ENCODE measurements at places on chromosomes 4 and X.

- no peak for DNase-seq
These were observed 520.4 kb downstream of the NLGN4X start for GRCh38 chrX:5708251-5708650.

DNA sequence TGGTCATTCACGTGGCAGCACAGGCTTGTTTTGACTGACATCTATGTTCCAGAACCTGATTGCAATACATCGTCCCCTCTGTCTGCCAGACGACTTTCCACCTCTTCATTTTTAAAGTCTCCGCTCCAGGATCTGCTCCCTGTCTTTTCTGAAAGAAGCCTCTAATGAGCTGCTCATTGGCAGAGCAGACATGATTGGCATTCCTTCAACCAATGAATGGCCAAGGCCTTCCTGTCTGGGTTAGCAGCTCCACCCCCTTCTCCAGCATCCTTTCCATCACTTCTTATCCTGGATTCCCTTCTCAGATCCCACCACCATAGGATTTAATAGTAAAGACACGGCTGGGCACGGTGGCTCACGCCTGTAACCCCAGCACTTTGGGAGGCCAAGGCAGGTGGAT lies 202.7 kb upstream of the KLF3 start:
- DNase-seq: peak; percentile 9

DNA sequence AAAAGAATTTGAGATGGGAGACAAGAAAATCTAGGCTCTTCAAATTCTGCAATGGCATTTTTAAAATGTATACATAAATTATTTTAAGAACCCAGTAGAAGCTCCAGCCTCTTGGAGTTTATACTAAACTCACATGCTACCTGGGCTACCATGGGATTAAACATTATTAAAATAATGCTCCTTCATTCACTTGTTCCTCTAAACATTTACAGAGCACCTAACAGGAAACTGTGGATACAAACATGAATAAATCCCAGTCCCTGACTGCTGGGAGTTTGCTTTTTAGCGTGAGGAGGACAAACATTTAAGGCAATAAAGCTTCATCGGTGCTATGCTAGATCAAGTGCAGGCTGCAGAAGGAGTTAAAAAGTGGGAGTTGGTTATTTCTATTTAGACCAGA lies 5.4 kb upstream of the SPP1 start:
- no peak for DNase-seq

- peak; percentile 25 for DNase-seq
These were observed 4.5 kb downstream of the MED28 start for GRCh38 chr4:17618926-17619325.

- peak; percentile 9 for DNase-seq
These were observed 514.9 kb upstream of the LCORL start for GRCh38 chr4:18536428-18536827.

DNA sequence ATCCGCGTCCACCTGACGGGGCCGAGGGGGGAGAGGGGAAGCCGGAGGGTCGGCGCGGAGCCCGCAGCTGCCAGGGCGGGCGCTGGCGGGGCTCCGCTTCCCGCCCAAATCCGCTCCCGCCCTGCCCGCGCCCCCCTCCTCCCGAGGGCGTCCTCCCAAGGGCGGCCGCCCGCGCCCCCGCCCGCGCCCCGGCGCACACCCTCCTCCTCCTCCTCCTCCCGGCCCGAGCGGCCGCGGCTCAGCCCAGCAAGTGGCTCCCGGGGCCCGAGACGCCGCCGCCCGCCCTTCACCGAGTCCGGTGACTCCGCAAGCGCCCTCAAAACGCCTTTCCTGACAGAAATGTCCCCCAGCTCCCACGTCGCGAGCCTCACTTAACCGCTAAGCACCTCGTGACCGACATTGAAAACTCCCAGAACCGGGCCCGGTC lies 487 bp downstream of the HMGB2 start:
- peak; percentile 70 for DNase-seq

DNA sequence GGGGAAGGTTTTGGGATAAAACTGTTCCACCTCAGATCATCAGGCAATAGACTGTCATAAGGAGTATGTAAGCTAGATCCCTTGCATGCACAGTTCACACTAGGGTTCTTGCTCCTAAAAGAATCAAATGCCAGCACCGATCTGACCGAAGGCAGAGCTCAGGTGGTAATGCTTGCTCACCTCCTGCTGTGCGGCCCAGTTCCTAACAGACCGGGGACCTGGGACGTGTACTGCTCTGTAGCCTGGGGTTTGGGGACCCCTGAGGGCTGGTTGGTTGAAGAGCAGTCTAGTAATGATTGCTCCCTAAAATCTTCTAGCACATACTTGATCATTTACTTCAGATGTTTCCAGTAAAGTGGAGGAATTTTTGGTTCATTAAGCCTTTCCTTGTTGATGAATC lies 173.1 kb upstream of the SLIT2 start:
- DNase-seq: no peak

DNA sequence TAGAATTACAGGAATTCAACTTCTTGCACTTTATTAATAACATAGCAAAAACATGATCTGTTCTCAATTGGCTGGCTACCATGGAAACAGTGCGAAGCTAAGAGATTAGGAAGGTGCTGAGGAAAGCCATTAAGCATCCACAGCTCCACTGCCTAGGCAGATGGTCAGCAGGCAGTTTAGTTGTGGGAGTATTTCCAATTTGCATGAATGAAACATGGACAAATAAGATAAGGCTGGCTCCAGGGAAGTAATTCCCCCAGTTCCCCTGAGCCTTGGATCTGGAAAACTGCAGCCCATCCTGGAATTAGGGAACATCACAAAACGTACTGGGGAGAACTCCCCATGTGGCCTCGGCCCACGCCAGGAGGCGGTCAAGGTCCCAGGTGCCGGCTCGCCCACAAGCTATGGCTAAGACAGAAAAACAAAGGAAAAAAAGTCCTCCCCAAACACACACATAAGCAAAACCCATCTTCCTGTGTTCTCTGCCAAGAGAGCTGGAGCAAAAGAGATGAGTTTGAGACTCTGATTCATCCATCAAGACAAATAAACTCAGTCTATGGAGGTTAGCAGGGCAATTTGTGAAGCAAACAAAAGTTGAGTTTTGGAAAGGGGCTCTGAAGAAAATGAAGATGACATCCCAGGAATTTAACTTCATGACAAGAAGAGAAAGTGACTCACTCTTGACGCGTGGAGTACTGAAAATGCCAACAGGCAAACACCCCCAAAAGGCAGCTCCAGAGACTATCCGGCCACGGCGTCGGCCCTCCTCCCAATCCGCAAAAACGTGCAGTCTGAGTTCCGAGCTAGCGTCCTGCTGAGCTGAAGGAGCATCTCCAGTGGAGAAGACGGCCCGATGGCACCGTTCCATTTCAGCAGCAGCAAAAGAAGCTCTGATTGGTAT lies 45.1 kb downstream of the IGFBP7 start:
- no peak for DNase-seq

- no peak for DNase-seq
These were observed 38.9 kb upstream of the C4orf50 start for GRCh38 chr4:6056976-6057766.

DNA sequence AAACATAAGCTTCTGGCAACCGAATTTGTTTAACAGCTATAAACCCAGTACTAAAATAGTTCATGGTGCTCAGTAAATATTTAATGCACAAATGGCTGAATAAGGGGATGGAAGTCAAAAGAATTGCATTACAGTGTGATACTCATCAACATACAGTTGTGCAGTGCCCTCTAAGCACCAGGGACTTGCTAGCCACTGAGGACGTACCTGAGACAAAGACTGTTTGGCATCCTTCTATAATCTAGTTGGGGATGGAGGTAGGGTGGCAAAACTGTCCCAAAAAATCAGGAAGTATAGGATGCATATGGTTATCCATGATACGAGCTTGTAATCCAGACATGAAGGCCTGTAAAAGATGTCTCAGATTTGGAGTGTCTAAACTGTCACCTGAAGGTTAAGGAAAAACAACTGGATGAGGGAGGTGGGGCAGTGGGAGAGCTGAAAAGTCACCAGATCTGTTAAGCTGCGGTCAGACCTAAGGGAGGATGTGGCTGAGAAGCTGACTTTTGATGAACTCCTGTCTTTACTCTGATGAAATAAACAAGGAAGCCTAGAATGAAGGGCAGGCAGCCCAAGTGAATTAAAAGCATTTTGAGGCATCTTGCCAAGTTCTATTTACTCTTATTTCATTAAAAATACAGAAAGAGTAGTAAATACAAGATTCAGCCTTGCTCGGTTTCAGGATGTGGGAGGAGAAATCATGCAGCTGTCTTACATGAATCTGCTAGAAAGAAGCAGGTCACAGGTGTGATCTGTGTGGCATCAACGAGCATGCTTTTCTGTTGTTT lies 12.0 kb upstream of the CD38 start:
- peak; percentile 77 for DNase-seq

- no peak for DNase-seq
These were observed 43.9 kb downstream of the CLNK start for GRCh38 chr4:10640561-10641201.

DNA sequence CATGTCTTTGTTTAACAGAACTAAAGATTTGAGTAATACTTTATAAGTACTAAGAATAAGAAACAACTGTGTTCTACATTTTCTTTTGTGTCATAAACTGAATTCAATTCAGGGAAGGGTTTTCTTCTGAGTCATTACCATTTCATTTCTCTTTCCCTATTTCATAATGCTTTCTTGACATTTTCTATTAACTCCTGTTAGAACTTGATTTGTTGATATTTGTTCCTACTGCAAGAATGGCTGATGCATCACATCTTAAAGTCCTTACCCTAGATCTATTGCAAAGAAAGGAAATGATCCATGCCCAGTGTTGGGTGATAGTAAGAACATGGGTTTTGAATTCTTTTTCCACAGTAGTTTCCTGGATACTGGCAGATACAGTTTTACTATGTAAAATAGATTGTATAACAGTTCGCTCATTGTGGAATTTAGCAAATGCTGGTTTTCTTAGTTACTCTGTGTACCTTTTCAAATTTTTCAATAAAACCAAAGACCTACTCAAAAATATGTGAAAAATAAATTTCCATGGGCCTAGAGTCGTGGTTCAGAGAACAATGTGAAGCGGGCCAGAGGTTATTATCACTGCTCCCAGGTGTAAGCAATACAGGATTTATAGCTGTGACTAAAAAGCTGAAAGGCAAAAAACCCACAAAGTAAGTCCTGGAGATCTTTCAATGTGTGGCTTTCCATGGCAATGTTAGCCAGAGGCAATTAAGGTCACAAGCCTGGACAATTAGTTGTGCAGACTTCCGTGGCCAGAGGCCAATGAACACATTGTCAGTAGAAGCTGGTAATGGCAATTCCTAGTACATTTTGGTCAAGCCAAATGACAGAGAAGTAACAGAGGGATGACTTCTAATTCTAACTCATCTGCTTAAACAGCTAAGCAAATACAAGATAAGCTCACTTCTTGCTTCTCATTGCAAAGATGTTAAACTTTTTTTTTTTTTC lies 127.3 kb upstream of the FAT4 start:
- DNase-seq: no peak

DNA sequence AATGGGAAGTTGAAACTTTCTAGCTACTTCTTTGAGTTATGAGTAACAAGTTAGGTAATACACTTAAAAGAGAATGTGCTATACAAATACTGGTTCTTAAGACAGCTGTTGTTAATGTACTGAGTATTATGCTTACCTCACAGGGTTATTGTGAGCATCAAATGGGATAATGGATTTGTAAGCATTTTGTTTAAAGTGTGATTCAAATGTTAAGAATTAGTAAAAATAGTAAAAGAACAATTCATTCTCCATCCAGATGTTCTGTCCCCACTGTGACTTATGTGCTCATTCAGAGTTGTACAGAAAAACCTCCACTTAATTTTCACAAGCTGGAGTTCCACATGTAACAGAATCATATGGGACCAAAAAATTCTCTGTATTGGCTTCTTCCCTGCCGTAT lies 63.6 kb downstream of the AR start:
- no peak for DNase-seq

DNA sequence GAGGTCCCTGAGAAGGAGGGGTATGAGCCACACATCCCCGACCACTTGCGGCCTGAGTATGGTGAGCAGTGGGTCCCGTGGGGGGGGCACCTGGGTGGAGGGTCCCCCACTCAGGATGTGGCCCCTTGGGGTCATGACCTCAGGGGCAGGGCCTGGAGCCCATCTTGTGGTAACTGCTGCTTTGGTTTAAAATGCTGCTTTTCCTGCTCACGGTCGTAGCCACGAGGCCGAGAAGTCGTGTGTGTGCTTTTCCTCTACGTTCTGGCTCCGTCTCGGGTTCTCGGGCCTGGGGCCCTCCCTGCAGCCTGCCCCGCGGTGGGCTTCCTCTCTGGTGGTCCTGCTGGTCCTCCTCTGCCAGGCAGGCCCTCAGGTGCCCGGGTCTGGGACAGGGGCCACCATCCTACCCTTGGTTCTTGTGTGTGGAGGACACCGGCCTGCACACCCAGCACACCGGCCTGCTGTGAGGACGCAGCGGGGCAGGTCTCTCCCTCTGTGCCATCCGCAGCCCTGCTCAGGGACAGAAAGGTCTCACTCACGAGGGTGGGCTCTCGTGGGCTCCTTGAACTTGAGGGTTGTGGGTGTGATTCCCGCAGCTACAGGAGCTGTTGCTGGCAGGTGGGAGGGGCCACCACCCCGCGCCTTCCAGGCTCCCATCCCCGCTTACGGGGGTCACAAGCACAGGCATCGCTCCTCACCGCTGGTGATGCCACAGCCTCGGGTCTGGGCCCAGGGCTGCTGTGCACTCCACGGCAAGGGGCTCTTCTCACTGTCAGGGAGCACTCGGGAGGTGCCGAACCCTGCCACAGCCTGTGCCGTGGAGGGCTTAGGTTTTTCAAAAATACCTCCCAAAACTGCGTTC lies 19.6 kb downstream of the UVSSA start:
- DNase-seq: no peak

- DNase-seq: no peak
These were observed 67.8 kb upstream of the ETNPPL start for GRCh38 chr4:108830509-108831244.

GRCh38 chrX:138945219-138945618 lies 233.7 kb upstream of the FGF13 start:
- DNase-seq: no peak

DNA sequence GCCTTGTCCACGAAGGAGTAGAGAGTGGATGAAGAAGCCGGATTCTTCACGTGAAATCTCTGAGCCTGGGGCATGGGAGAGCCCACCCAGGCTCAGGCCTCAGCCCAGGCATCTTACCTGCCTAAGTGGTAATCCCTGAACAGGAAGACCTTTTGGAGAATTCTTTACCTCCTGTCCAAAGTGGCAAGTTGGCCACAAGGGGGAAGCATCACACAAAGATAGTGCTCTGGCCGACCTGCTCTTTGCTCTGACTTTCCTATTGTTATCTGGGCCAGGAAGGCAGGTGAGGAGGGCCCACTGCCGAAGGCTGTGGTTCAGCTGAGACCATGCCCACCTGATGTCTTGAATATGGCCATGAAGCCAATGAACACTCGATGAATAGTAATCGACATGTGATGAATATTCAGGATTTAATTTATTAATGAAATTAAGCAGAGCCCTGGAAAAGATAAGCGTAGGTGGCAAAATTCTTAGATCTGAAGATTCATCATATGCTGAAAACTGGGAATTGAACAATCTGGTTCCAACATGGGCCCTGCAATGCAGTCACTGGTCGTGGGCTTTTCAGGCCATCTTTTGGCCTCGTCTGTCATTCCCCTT lies 93.8 kb downstream of the PDGFRA start:
- DNase-seq: peak; percentile 62
